CD4-positive, alpha-beta T cell treated with Interleukin-4 for 4 hours (primary cell): ENCODE measurements at places on chromosomes 2 and 18.

- no peak for DNase-seq
Measured at GRCh38 chr2:201136889-201137321, 20.9 kb downstream of the CFLAR start.

DNA sequence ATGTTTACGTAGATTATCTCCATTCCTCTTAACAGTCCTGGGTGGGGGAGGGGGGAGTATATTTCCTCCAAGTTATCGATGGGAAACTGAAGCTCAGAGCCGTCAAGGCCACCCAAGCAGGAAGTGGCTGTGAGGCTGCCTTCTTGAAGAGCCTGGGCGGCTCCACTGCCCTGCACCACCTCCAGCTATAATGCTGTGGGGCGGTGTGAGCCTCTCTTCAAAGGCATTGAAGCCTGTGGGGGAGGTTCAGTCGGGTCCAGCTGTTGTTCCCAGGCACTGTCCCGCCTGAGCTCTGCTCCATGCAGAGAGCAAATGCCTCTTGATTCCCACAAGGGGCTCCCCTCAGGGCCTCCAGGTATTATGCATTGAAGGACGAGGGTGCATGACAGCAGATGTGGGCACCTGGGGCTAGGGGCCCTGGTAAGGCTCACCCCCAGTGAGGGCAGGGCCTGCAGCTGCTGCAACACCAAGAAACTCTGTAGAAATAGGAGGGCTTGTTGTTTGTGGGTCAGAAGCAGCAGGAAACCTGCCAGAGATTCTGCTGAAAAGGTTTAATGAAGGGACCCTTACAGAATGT is 29.5 kb upstream of the LAPTM4A start:
- no peak for DNase-seq

GRCh38 chr2:144445196-144445595 is 74.7 kb downstream of the ZEB2 start:
- DNase-seq, result no peak

GRCh38 chr18:48230467-48231113 is 178.6 kb downstream of the ZBTB7C start:
- no peak for DNase-seq

DNA sequence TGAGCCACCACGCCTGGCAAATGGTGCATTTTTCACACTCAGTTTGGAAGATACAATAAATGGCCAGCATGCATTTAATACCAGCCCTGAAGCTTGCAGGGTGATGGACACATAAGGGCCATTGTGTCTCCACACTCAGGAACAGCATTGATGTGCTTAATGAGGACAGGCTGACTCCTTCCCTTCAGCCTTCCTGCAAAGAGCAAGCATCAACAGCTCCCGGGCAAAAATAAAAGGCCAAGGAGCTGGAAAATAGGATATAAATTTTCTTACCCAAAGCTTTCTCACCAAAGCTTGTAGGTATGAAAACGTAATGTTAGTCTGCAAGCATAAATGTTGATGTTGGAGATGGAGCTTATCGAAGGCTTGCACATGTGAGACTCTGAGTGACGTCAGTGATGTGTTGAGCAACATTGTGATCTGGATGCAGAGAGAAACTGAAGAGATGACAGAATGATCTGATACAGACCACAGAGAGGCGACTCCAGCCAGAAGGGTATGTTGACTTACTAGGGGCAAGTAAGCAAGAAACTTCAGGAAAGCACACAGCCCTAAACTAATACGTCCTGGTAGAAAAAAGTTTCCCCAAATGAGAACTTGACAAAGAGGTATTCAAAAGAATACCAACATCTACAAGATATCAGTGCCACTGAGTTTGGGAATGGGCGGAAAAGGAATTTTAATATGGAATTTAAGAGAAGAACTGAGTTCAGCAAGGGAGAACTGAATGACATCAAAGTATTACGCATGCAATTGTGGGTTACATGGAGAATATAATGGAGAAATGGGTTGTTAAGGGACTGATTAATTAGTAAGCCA is 256.5 kb downstream of the TGIF1 start:
- no peak for DNase-seq

GRCh38 chr2:86021396-86022378 is 84.0 kb downstream of the POLR1A start:
- DNase-seq, result no peak

DNA sequence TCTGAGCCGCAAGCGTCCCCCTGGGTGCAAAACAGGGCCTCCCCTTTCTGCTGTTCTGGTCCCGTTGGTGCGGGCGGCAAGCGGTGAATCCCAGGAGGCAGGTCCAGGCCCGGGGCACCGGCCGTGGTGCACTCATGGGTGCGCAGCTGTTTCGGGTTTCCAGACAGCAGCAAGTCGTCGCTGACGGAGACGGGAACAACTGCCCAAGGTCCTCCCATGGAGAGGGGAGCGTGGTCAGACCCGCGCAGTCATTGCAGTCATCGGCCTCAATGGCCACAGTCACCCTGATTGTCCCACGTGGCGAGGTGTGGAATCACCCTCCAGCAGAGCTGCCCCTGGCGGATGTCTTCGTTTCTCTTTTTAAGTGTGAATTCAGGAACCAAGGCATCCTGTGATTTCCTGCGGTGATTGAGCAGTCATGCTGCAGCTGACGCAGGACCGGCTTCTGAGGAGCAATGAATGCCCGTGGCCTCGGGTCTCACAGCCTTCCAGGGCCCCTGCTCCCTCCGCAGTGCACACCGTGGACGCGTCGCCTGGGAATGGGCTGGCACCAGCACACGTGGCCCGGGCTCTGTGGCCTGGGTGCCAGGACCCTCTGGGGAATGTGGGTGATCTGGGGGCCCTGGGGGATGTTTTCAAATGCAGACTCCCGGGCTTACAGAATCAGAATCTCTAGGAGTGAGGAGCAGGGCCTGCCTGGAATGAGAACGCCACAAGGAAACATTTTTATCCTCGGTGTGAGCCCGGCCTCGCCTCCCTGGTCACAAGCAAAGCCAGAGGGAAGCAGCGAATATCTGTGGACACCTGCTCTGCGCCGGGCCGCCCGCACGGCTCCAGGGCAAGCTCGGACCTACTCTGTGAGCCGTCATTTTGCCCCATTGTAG is 244.2 kb upstream of the SALL3 start:
- no peak for DNase-seq

DNA sequence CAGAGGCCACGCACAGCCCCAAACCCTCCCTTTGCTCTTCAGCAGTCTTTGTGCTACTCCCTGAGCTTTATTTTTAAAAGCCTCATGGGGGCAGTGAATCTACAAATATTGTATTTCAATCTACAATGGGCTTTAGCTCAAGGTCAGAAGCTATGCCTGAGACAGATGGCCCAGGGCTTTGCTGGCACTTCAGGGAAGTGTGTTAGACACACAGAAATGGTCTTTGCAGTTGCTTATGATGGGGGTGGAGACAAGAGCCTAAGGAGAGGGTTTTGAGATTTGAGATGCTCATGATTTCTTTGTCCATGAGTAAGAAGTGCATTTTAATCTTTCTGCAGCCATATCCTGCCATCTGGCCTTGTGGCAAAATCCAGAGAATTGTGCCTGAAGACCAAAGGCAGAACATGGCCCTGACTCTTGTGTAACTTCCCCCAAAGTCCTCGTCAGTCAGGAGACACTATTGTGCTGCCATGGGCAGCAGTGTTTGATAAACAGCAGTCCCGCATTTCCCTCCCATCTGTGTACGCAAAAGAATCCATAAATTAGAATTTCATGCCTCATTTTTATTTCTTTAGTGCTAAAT is 92.6 kb downstream of the VAPA start:
- DNase-seq, result no peak

DNA sequence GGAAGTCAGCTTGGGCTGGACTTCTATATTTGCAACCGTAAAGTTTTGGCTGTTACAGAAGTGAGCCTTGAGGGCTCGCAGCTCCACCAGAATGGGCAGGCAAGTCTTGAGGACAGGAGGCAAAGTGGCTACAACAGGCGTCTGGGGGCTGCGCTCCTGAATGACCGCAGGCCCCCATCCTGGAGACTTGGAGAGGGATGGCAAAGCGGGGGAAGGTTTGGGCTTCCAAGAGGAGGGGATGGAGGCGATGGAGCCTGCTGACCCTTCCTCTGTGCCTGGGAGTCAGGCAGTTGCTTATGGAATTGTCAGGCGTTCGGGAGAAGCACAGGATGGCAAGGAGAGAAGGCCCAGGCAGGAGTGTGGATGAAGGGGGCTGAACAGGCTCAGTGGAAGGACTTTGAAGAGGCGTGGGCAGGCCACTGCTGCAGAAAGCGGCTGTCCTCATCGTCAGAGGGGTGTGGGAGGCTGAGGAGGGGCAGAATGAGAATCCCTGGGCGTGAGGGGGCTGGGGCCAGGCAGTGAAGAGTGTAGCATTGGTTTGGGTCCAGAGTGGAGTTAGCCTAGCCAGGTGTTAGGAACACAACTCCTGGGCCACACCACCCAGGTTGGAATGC is 72.3 kb downstream of the INHBB start:
- DNase-seq, result no peak

DNA sequence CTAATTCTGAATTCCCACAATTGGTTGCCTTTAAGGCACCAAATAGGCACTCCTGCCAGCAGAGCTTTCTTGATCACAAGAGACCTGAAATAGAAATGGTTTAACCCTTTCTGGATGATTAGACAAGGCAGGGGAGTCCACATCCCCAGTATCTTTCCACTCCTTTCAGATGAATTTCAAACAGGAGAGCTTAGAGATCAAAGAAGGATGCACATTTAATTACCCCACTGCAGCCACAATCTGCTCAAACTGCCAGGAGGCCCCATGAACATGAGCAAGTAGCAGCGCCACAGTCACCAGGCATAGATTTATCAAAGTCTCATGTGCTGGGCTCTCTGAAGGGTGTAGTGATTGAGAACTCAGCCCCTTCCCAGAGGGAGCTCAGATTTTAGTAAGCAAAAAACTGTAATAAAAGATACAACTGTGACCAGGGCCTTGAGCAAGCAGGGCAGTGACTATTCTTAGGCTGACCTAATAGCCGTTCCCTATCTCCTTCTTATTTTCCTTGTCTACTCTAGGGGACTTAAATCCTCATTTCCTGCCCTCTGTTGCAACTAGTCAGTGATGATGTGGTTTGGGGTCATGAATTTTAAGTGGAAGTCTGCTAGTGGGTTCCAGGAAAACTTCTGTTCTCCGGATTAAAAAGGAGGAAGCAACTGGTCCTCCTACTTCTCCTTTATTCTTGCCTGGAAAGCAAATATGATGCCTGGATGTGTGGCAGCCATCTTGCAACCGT is 53.7 kb downstream of the SLC4A3 start:
- no peak for DNase-seq

DNA sequence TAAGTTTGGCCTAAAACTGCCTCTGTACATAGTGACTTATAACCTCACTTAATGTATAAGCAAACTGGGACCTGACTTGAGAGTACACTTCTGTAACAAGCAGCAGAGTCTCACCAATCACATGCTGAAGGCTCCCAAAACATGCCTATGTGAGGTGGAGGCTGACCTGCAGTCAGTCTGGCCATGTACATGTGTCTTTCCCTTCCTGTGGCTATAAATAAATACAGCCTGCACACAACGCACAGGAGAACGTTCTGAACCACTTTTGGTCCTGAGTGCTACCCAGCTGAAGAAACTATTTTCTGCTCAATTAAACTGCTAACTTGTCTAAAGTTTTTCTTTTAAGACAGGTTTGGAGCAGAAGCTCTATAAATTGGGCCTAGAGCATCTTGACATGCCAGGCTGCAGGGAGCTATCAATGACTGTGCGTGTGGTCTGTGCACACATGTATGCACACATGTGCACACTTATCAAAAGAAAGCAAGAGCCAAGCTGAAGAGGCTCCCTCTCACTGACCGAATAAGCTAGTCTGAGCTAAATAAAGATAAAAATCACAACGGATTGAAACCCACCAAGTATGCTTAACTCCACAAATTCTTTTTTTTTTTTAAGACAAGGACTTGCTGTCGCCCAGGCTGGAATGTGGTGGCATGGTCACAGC is 15.0 kb downstream of the RNASEH1 start:
- DNase-seq, result no peak

- no peak for DNase-seq
Measured at GRCh38 chr2:75787532-75788132, 76.9 kb upstream of the GCFC2 start.

GRCh38 chr2:133568172-133568571 is at the start of gene NCKAP5:
Gene NCKAP5 (minus strand): TSS chr2:133568463. CDS start chr2:133517526, 50,937 bp downstream.
- no peak for DNase-seq

DNA sequence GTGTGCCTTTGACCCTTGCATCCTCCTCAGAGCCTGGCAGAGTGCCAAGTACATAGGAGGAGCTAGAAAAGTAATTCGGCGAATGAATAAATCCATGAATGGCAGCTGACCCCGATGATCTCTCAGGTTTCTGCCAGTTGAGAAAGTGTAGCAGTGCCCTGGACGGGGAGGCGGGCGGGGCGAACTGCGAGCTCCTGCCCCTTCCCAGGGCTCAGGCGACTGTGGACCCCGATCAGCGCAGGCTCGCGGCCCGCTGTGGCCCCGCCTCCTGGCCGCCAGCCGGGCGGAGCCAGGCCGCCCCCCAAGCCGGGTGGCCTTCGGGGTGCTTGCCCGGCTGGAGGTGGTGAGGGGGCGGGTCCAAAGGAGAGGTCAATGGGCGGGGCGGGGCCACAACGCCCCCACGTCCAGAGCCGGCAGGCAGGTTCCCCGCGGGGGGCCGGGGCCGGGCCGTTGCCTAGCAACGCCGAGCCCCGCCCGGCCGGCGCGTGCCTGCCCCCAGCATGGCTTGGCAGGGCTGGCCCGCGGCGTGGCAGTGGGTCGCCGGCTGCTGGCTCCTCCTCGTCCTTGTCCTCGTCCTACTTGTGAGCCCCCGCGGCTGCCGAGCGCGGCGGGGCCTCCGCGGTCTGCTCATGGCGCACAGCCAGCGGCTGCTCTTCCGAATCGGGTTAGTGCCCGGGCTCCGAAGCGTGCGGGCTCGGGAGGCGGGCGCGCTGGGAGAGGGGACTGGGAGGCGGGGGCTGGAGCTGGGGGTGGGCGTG is 30.6 kb upstream of the TMBIM1 start:
- DNase-seq, result peak; percentile 22

GRCh38 chr18:59940068-59940467 is 40.3 kb downstream of the PMAIP1 start:
- DNase-seq, result no peak

DNA sequence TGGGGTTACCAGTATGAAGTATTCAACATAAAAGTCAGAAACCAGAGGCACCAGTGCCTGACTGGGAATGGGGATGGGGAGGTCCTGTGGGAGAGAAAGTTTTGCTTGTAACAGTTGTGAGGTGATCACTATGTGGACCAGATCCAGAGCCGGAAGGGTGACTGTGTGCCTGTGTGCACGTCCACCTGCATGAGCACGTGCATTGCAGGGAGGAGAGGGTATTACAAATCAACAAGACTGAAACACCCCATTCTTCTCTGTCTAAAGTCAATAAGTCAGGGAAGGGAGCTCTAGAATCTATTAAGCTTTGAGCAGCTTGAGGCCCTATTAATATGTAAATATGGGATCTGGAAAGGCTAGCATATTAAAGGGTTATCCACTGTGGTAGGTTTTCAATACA is 241.0 kb upstream of the ACVR2A start:
- DNase-seq, result no peak
